ENCODE measurements at places on chromosomes 5 and 9. TPM values are rescaled to one million over a fixed set of nuclear protein-coding genes. Genes with fewer than 3 reads are reported as not detected.

DNA sequence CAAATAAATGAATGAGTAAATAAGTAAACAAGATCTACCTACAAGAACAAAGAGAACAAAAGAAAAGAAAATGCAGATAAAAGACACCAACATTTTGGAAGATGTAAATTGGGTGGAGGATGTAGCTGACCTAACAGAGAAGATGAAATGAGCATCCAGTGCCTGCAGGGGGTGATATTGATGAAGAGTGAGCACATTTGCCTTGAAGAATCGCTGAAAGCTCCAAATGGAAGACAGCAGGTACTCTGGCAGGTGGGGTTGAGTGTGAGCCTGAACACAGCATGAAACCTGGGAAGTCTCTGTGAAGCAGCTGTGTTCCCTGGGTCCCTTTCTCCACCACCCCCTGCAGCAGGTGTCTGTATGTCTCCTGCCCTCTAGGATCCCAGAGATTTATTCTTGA, 125.6 kb downstream of the NXNL2 start:
- no peak for DNase-seq

GRCh38 chr5:31100047-31100575, 93.4 kb upstream of the CDH6 start:
- no peak for DNase-seq

DNA sequence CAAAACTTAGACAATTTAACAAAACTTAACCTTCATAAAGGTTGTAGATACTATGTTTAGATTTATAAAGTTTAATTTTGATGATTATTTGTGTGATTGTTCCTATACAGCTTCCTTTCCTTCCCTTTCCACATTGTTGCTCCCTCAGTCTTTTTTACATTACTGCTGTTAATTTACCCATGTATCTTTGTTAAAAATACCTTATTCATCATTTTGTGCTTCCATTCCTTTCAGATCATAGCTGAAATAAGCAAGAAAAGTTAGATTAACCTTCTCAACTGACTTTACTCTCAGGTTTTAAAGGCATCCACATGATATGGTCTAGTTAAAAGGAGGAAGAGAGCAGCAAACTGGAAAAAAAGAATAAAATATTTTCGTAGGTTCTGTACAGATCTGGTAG, 2.0 kb downstream of the SMAD5 start:
- no peak for DNase-seq

- DNase-seq, result peak; percentile 57
These were observed 150.3 kb downstream of the GPBP1 start for GRCh38 chr5:57324181-57324580.

DNA sequence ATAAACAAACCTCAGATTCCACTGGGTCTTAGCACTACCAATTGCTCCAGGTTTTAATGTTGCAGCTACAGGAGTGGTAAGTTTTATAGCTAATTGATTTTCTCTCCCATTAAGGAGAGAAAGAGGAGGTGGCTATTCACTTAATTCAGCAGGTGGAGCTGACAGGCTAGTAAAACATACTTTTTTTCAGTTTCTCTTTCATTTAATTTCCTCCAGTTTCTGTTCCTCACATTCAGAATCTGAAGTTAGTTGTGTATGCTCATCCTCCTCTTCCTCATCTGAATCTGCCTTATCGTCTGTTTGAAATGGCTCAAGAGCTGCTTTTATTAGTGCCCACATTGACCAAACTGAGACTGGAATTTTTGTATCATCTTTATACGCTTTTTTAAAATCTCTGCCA, 98.0 kb downstream of the PLPPR1 start:
- no peak for DNase-seq

GRCh38 chr5:17192191-17192590, 25.2 kb upstream of the BASP1 start:
- no peak for DNase-seq

DNA sequence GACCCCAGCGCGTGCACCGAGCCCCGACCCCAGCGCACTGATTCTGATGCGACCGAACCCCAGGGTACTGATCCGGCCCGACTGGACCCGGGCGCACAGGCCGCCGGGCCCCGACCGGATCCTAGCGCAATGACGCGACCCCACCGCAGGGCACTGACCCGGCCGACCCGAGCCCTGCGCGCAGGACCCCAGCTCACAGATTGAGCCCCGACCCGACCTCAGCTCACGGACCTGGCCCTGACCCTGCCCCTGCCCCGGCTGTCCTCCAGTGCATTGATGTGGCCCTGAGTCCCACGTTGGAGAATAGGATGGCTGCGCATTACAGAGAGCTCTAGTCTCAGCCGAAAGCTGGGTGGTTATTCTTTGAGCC, 438 bp downstream of the TRIP13 start:
- no peak for DNase-seq

DNA sequence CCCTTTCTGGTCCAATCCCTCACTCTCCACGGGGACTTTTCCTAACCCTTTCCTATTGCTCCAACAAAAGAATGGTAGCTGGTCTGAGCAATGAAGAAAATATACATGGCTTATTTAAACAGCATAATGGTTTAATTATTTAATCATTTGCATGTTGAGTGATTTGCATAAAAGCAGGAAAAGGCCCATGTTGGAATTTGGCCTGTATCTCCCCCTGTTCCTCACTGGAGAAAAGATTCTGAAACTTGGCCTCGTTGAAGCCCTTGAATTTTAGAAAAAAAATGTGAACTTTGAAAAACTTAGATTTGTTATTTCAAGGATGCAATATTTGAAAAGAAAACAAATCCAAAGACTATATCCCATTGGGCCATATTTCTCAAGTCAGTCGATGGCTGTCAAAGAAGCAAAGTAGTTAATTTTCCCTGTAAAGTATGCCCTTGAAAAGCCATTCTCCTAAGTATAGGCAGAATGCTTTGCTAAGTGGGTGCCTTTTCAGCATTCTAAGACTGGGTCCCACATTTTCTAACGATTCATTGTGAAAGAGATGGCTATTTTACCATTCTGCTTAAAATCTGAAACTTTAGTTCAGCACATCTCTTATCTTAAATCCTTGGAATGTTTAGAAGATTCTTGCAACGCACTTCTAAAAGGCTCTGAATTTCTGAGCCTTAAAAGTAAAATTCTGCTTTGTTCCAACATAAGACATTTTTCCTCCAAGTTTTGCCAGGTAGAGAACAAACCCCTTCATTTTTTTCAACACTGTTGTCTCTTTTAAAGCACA, 428.8 kb downstream of the ARHGEF28 start:
- DNase-seq, result no peak

GRCh38 chr5:102754767-102755431, at the start of gene PAM:
TSS of gene PAM (plus strand) at chr5:102755305. CDS start at chr5:102866196, 110,891 bp downstream.
- peak; percentile 40 for DNase-seq

DNA sequence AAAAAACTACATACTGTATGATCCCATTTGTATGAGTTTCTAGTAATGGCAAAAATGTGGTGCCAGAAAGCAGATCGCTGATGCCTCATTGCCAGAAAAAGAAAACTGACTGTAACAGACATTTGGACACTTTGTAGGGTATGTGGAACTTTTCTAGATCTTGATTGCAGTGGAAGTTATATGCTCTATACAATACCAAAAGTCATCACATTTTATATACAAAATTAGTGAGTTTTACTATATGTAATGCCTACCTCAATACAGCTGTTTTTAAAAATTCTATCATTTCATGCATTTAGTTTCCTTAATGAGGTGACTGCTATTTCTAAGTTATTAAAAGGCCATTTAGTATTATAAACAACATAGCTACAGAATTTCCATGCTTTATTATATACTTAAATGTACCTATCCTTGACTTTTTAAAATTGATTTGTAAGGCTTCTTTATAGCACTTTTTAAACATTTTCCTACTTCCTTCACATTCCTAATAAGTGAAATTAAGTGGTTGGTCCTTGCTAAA, 199.9 kb downstream of the CWC27 start:
- no peak for DNase-seq

- no peak for DNase-seq
These were observed 321.1 kb downstream of the ARHGEF28 start for GRCh38 chr5:73946919-73947602.

DNA sequence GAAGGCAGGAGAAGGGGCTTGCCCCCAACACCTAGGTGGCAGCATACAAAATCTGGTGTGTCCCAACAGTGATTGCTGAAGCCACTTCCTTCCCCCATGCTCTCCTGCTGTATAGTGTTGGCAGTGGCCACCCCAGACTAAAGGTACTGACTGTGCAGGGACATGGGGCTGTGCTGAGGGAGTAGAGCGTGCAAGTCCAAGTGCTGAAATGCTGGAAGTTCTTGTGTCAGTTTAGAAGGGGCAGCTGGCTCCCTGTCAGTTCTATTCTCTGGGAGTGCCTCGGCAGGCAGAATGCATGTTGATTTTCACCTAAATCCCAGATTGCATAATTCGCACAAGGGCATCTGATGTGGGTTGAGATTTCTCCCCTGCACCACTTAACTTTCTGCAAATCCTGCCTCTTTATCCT, 68.6 kb downstream of the GDNF start:
- DNase-seq, result no peak

- no peak for DNase-seq
These were observed 16.7 kb upstream of the RNU6ATAC start for GRCh38 chr9:134180786-134181647.

DNA sequence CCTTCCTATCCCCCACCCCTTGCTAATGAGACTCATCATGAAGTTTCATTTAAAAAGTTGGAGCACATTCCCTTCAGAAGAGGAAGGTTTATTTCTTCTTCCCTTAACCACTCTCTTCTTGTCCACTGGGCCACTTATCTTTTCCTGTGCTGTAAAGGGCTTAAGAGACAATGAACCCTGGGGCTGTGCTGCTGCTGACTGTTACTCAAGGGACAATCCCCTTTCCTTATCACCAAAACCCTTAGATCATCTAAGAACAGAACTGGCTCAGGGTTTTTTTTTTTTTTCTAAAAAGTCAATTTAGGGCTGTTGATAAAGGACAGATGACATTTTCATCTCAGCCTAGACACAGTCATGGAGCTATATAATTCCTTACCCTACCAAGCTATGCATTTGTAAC, 29.6 kb downstream of the CAPSL start:
- no peak for DNase-seq

DNA sequence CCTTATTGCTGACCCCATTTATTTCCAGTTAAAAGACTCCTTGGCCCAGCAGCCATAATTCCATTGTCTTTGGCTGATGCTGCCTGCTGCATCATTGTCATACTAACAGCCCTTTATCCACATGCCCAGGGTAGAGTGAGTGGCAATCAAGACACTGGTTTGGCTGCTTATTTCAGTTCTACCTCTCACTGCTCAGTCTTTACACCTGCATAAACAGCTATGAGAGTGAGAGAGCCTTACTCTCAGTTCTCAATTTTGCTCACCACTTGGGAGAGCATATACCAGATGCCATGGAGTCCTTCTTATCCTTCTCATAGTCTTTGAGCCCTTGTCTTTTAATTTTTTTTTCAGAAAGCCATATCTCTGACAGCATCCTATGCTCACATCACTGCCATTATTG, 596.9 kb upstream of the CYLC2 start:
- DNase-seq, result no peak

DNA sequence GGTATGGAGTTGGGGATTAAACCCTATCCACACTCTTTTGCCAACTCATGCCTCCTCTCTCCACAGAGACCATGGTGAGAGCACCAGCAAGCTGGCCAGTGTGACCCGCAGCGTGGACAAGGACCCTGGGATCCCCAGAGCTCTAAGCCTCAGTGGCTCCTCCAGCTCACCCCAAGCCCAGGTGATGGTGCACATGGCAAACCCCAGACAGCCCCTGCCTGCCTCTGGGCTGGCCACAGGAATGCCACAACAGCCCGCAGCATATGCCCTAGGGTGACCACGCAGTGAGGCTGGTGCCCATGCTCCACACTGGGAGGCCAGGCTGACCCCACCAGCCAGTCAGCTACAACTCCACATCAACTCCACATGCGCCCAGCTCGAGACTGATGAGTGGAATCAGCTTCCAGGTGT, 11.5 kb upstream of the CARD19 start:
- no peak for DNase-seq

- peak; percentile 11 for DNase-seq
These were observed 802 bp downstream of the ITGA2 start for GRCh38 chr5:52989781-52990527.

GRCh38 chr9:114902786-114903524, 27.4 kb downstream of the TNFSF8 start:
- no peak for DNase-seq

- no peak for DNase-seq
These were observed 296.7 kb downstream of the CSNK1G3 start for GRCh38 chr5:123808461-123809380.

- peak; percentile 69 for DNase-seq
These were observed 13.6 kb upstream of the GM2A start for GRCh38 chr5:151239237-151239861.

DNA sequence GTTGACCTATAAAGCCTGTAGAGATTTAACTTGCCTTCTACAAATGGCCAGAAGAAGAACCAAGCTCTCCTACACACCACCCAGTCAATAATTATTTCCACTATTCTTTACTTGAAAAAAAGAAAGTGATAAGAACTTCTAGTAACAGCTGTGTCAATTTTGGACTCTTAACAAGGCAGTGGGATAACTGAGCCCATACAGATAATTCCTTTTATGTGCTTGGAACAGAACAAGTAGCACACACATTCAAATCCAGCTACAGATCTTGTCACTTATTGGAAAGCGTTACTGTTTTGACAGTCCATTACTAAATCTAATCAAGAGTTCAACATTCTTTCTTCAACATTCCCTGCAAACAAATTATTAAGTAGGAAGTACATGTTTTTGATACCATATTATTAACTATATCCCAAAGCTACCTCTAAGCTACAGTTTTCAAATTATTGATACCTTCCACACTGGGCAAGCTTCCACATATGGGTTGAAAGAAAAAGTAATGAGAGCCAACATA, 6.3 kb downstream of the PTGER4 start:
- no peak for DNase-seq

GRCh38 chr9:8429157-8429556, 629.6 kb upstream of the DMAC1 start:
- no peak for DNase-seq

GRCh38 chr9:130233587-130233945, 32.0 kb upstream of the HMCN2 start:
- no peak for DNase-seq

GRCh38 chr5:175617447-175617846, 40.4 kb upstream of the HRH2 start:
- no peak for DNase-seq

DNA sequence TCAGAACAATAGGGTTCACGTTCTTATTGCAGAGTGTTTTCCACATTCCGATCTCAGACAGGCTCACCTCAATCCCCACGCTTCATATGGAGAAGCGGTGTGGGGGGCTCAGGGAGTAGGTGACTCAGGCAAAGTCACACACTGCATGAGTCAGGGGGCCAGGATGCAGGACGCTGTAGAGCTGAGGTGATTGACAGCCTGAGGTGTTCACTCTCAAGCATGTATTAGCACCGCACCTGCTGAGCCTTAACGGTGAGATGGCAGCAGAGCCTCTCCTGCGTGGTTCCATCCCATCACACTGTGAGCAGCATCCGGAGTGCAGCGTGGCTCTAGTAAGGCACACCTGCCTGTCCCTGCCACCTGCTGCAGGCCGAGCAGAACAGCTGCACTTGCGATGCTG, 194.0 kb downstream of the IRX2 start:
- DNase-seq, result no peak

Gene SPATA31E1
- not detected for total RNA-seq

Gene PCDHA1
- total RNA-seq, result 0.12 TPM

Gene TMEM171
- total RNA-seq, result not detected

Gene NR5A1
- not detected for total RNA-seq

Gene FOXD4L6
- total RNA-seq, result 0.07 TPM

Gene PCDHGA9
- total RNA-seq, result 0.92 TPM

Gene SPINK7
- total RNA-seq, result not detected

Gene SCGB3A1
- not detected for total RNA-seq

Gene SLCO6A1
- not detected for total RNA-seq

Gene PDCD1LG2
- 9.8 TPM for total RNA-seq

Gene CSF1R
- total RNA-seq, result not detected

Gene PTGDS
- not detected for total RNA-seq

Gene IL9
- not detected for total RNA-seq

Gene ADGRD2
- not detected for total RNA-seq
